ENCODE measurements at places on chromosomes 16 and 17. TPM values are rescaled to one million over a fixed set of nuclear protein-coding genes. Genes with fewer than 3 reads are reported as not detected.

- DNase-seq: peak; percentile 41
These were observed 4.2 kb downstream of the MTSS2 start for GRCh38 chr16:70681382-70682238.

- DNase-seq: no peak
These were observed 18.1 kb upstream of the MTMR4 start for GRCh38 chr17:58532555-58532951.

DNA sequence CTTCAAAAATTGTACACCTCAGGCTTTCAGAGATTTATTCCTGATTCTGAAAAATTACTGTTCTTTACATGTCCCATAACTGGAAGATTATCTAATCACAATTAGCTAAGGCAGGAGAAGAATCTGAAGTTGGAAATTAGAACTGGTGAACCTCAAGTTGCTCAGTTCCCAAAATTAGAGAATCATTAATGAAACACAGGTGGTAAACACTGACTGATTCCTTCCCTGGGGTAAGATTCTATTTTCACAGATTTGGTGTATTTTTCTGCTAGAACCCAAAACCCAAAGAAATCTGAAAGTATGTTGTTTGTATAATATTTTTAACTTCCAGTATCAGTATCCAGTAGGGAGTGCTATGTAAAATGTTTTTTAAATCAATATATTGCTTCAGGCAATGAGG lies 25.7 kb downstream of the PHKB start:
- DNase-seq: no peak

DNA sequence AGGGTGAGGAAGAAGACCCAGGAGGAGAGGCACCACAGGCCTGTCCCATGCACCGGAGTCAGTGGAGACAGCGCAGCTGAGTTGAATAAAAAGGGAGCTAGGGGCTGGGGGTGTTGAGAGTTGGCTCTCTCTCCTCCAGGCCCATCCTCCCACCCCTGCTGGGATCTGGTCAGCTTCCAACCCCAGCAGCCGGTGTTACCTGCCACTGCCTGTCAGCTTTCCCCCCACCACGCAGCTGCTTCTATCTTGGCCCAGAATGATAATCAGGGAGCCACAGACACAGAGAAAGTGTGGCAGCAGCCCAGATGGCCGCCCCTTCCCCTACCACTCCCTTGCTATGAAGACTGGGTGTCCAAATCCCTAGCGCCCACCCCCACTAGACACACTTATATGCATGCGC lies 120.6 kb upstream of the RPL38 start:
- no peak for DNase-seq

GRCh38 chr16:89237733-89238132 lies 20.2 kb downstream of the ZNF778 start:
- DNase-seq: no peak

DNA sequence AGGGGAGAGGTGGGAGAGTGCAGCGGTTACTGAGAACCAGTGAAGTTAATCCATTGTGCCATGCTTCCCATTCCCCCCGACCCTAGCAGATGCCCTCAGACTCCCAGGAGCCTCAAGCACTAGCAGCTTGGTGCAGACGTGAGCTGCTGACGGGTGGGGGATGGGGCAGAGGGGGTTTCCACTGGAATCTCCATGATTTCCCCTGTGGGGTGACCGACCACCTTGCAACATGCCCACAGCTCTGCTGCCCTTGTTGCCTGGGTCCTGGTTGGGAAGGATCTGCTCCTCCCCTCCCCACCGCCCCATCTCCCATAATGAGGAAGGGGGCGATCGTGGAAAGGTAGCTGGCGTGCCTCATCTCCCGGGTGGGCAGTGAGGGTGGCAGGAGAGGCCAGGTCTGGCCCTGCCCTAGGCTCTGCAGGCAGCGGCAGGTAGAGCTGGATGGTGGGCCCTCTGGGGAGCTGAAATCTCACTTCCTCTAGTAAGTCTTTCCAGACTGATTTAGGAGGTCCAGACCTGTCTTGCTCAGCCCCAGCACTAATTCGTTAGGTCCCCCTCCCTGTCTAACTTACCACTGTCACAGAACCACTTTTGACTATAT lies 9.6 kb downstream of the FLOT2 start:
- no peak for DNase-seq

- no peak for DNase-seq
These were observed 169.3 kb downstream of the CDH13 start for GRCh38 chr16:82796047-82796446.

Gene ICAM2
- total RNA-seq: 31.9 TPM

Gene SKAP1
- 0.70 TPM for total RNA-seq

All from Right ventricle myocardium superior (tissue), 1 donor.